Glutamatergic neuron (in vitro differentiated cells): ENCODE measurements at places on chromosomes 4 and X.

DNA sequence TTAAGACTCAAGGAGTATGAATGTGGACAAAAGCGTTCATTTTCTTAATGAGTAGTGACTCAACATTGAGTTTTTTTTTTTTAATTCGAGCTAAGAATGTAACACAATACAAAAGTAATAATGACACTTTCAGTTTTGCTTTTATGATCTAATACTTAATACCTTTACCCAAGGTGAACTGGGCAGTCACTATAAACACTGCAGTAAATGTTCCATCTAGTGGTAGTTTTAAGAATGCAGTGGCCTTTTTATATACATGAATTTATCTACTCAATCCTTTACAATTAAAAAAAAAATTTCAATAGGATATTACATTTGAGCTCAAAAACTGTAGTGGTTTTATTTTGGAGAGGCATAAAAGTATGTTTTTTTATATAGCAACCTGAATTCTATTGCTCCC, 33.9 kb downstream of the PDK3 start:
- DNase-seq: no peak

GRCh38 chrX:138709886-138710791, 1.4 kb downstream of the FGF13 start:
- peak; percentile 21 for DNase-seq

- no peak for DNase-seq
These were observed 157.6 kb downstream of the GASK1B start for GRCh38 chr4:158015241-158015640.

DNA sequence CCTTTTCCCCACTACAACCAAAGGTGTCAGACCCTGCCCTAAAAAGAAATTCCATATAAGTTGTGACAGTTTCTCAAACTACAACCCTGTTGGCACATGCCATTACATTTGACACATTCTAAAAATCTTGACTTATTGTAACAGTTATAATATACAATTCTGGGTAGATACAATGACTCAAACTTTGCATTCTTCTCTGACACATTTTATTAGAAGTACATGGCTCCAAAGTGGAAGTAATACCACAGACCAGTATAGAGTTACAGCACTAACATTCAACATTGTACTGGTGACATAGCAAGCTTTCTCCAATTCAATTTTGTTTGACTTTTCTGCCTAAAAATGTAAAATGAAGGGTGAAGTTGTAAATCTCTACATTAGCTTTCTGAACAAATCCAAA, 196.6 kb upstream of the ETNPPL start:
- DNase-seq: no peak

GRCh38 chr4:152940461-152940860, 4.3 kb downstream of the FHDC1 start:
- no peak for DNase-seq
